ENCODE measurements at places on chromosomes 5 and 9.
A peak's percentile ranks its signal among the peaks of the same experiment; 100 is the strongest.

- no peak for DNase-seq
Observed at GRCh38 chr9:72564479-72565281, 43.3 kb downstream of the TMC1 start.

DNA sequence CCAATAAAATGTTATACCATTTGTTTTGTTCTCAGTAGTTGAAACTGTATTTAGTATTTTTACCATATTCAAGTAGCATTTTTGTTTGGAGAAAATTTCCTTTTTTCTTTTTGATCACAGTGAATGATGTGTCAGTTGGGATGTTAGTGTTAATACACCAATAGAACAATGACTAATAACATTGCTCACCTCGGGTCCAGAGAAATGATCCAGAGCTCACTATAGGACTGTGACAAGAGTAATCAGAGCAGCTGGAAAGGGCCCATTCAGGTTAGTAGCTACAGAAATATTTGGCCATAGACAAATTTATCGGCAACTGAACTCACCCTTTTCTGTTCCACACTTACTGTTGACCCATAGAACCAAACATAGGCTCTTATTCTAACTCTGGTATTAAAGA lies 989.2 kb downstream of the TLE4 start:
- DNase-seq = no peak

- no peak for DNase-seq
Observed at GRCh38 chr5:147750065-147750464, 32.5 kb downstream of the JAKMIP2 start.

DNA sequence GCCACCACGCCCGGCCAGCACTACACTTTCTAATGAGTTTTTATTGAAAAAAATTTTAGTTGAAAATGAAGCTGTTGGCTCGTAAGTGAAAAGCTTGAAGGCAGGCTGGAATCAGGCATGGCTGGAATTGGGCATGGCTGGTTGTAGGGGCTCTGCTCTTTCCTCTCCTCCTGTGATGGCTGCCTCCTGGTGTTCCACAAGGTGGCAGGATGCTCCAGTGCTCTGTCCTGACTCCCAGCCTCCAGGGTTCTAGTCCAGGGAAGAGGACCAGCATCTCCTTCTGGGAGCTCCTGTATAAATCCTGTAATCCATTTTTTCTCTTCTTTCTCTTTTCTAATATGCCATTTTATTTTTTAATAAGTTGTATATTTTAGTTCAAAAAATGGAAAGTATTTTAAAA lies 57.2 kb upstream of the DHFR start:
- peak; percentile 39 for DNase-seq

DNA sequence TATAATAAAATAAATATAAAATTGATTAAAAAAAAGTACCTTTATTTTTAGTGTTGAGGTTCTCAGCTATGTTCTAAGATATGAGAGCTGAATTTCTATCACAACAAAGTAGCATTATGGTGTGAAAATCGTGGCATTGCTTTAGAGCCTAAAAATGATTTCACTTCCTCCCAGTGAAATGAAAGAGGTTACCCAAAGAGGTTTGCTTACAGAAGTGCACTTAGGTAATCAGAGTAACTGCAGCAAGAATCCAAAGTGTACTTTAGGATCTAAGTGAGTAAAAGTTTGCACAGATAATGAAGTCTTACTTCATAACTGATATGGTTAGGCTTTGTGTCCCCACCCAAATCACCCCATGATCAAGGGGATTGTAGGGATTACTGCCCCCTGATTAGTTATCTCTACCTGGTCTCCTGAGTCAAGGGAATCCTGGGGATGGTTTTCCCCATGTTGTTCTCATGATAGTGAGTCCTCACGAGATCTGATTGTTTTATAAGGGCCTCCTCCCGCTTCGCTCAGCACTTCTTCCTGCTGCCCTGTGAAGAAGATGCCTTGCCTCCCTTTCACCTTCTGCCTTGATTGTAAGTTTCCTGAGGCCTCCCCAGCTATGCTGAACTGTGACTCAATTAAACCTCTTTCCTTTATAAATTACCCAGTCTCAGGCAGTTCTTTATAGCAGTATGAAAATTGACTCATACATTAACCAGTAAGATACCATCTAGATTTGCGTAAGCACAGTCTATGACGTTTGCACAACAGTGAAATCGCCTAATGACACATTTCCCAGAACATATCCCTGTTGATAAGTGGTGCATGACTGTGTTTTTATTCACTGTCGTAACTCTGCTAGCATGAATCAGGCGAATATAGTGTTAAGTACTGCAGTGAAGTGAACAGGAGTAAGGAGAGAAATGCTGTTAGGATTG lies 40.3 kb upstream of the LRRC70 start:
- peak; percentile 93 for DNase-seq

- DNase-seq = no peak
Observed at GRCh38 chr5:170560938-170561337, 57.1 kb downstream of the KCNIP1 start.

DNA sequence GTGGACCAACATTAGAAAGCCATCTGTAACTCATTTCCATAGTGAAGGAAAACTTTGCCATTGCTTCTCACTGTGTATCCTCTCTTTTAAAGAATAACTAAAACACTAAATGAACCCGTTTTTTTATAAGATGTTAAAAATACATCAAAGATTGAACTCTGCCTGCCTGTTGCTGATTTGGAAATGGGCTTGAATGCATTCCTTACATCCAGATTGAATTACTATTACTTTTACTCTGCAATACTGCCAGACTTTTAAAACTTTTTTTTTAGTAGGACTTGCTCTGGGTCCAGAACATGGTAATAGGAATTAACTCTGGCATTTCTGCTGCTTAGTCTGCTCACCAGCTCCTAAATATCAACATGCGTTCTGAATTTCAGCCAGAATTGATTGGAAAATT lies 176.8 kb upstream of the PAPPA start:
- DNase-seq = no peak

GRCh38 chr9:133543772-133544467 lies 9.4 kb downstream of the ADAMTSL2 start:
- no peak for DNase-seq

DNA sequence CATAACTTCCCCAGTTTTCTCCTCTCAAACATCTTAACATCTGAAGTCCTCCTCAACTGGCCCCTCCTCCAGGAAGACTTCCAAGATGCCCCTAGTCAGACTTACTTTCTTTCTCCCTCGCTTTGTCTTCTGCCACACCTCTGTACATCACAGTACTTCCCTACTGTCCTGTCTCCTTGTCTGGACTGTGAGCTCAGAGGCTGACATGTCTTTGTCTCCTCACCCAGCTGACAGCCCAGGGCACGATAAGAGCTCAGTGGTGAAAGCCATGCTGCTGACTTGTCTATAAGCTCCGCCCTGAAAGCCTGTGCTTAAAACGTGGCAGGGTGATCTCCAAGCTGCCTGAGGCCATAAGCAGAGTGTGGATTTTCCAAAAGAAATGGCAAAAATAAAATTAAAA lies 33.0 kb upstream of the SLC25A51 start:
- DNase-seq = peak; percentile 76

DNA sequence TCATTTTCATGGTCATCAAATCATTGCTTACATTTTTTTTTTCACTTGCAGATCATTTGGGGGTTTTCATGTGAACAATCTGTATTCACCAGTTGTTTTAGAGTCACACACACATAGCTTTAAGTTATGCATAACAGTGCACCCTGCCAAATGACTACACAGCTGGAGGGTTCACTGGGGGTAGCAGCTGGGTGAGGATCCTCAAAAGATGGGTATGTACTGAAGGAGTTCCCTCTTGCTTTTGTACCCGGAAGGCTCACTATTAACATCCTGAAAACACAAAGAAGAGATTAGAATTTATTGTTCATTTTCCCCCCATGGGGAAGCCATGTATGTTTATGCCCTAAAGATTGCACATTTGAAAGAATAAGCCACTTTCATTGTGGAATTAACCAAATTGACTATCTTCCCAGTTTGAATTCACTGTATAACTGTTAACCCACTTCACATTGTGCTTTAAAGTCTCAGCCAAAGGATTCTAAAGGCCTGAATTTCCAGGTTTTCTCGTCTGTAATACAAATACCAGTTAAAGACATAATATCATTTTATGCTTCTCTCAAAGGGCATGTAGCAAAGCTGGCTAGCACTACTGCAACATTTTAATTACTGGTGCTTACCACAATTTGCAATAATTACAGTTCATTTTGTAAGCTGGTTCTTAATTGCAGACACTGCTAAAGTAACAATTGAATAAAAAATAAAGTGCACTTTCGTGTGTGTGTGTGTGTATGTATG lies 466.4 kb upstream of the MEF2C start:
- peak; percentile 10 for DNase-seq

DNA sequence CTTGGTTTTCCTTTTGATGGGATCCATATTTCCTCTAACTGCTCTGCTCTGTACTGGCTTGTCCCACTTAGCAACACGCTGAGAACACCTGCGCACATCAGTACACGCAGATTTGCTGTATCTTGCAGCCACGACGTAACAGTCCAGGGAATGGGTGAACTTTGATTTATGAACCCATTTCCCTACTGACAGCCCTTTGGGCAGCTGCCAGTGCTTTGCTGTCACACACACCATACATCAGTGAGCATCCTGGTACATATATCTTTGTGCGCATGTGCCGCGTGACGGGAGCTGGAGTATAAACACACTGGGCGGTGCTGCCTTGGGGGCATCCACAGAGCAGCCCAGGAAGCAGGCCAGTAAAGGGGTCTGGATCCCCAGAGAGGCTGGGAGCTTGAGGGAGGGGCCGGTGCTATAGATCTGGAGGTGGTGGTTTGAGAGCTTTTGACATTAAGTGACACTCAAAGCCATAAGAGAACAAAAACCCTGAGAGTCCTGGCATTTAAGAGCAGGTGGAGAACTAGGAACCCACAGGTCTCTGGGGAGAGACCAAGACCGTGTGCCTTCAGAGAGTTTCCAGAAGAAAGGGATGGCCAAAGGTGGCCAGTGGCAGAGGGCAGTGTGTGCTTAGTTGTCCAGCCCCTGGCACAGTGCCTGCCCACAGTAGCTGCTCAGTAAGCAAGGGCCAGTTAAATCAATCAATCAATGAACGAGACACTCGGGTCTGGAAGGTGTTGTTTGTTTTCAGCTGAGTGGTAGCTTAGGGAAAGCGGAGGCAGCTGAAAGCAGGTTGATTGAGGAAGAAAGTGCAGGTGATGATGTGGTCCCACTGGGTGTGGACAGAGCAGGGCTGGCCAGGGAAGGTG lies 53.7 kb downstream of the LMX1B start:
- no peak for DNase-seq

GRCh38 chr5:120400356-120400755 lies 63.7 kb upstream of the PRR16 start:
- DNase-seq = no peak

DNA sequence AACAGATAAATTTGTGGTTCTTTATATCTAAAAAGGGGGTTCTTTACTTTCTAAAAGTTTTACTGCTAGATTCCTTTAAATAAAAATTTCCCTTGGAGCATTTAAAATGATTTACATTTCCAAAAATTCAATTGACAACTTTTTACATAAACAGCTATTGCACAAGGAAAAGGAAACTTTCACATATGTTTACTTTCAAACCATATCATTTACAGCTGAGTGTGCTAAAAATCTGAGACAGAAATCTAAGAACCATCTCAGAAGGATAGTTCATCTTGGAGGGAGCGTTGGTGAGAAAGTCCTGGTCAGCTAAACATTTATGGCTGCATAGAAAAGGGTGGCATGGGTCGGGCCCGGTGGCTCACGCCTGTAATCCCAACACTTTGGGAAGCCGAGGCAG lies 235.4 kb downstream of the DTWD2 start:
- no peak for DNase-seq

DNA sequence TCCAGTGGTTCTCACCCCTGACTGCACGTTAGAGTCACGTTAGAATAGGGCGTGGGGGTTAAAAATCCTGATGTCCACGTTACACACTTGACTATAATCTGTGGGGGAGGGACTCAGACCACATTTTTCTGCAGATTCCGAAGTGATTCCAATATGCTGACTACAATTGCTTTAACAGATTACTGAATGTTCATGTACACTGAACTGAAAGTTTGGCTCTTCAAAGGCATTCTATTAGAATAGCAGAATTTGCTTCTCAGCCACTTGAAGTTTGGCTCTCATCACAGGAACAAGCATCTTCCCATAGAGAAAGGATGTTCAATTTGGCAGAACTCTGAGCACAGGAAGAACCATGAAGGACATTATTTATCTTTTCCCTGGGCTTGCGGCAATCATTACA lies 84.5 kb downstream of the HAPLN1 start:
- peak; percentile 28 for DNase-seq

GRCh38 chr5:98503616-98504015 lies 269.8 kb upstream of the RGMB start:
- no peak for DNase-seq

- DNase-seq = no peak
Observed at GRCh38 chr5:37375091-37375490, 4.0 kb upstream of the WDR70 start.

DNA sequence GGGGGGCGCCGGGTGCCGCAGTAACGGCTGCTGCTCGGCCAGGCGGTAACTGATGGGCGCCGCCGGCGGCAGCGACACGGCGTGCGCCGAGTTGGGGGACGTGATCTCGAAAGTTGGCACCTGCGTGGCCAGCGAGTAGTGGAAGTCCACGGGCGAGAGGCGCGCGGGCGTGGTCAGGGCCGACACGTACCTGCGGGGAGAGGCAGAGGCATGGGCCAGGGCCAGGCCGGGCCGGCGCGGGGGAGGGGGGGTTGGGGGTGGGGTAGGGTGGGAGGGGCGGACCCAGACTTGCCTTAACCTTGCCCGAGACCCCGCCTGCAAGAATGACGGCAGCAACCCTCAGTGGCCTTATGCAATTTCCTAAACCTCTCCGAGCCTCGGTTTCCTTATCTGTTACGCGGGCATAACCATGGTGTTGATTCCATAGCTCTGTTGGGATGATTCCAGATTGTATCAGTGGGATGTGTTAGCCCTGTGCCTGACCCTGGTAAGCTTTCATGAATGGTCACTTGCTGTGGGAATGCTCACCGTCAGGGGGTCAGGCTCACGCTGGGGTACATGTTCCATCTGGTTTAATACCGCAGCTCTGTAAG lies 53.0 kb downstream of the PSD2 start:
- no peak for DNase-seq

DNA sequence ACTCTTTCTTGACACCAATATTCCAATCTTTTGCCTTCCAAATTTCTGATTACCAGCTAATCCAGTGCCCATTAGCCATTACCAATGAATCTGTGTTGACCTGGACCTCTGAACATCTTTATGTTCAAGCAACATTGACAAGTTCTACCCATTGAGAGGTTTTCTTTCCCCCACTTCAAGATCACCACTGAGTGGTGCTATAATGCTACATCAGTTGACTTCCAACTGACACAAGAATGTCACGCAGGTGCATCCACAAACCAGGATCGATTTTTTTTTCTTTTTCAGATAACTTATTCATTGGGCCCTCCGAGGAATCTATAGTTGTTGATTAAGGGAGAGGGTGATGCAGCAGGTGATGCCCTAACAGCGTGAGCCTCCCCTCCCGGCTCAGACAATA lies 102.6 kb downstream of the SLC1A3 start:
- DNase-seq = no peak

- no peak for DNase-seq
Observed at GRCh38 chr9:19200229-19200628, 30.3 kb upstream of the DENND4C start.

DNA sequence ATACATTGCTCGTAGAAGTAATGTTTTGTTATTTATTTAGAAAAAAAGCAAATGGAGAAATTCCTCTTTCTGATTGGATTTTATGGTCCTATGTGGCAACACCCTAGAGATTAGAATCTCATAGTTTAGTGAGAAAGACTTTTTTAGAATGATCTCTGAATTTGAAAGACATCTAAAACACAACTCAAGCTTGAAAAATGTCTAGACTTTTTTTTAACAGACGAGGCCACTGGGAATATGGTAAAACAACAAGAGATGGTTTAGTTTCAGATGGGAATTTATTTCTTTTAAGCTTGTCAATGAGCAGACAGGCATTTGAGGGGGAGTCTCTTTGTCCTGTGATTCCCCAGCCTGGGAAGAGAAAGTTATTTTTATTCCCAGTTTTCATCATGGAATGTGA lies 122.1 kb downstream of the NTRK2 start:
- DNase-seq = no peak

Measured in fibroblast of mammary gland (primary cell).